ENCODE measurements at places on chromosomes 7 and 10. TPM values are rescaled to one million over a fixed set of nuclear protein-coding genes. Genes with fewer than 3 reads are reported as not detected.

CYP3A5 gene
- polyA plus RNA-seq = 1.2 TPM

NXPH1 gene
- polyA plus RNA-seq = 0.37 TPM

DNA sequence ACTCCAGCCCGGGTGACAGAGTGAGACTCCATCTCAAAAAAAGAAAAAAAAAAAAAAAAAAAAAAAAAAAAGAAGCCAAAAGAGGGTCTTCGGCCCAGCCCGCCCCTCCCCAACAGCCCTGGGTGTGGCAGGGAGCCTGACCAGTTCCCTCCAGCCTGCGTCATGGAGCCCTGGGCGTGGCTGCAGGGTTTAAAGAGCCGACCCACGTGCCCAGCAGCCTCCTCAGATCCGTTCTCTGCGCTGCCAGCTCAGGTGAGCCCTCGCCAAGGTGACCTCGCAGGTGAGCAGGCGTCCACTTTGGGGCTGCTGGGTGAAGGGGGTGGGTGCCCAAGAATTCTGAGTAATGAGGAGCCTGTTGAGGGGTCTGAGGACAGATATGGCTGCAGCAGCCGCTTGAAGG lies at the start of gene FXYD4:
Gene FXYD4 (plus strand): TSS at position 219 of the 400 bp plus-strand sequence. CDS start 2,111 bp downstream, outside the sequence.
- DNase-seq = no peak

GRCh38 chr7:50397971-50398324 lies 52.2 kb downstream of the FIGNL1 start:
- DNase-seq = no peak

DNA sequence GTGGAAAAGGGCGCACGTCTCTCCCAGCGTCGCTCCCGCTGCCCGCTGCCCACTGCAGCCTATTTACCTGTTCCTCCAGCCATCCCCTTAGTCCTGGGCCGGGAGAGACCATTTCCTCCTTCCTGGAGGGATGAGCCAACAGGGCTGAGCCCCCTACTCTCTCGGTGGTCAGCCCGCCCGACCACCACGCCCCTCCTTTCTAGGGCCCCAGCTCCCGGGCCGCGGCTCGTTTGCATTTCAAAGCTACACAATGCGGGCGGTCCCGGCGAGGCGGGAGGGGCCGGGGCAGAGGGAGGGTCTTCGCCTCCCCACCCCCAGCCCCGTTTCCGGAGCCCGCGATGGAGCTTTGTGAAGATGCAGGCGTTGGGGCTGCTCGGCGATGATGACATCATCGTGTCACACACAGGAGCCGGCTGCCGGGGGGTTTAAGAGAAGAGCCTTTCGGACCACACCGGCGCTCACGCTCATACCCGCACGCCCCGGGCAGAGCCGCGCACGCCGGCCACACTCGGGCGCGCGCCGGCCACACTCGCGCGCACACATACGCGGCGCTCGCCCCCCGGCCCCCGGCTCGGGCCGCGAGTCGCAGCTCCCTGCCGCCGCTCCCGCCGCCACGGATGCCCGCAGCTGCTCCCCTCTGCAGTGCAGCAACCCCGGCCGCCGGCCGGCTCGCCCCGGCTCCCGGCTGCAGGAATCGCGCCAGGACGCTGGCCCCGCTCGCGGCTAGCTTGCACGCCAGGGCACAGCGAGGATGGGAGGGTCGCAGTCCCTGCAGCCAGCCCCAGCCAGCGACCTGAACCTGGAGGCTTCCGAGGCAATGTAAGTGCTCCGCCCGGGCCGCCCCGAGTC lies 107.7 kb upstream of the BTBD16 start:
- no peak for DNase-seq

DNA sequence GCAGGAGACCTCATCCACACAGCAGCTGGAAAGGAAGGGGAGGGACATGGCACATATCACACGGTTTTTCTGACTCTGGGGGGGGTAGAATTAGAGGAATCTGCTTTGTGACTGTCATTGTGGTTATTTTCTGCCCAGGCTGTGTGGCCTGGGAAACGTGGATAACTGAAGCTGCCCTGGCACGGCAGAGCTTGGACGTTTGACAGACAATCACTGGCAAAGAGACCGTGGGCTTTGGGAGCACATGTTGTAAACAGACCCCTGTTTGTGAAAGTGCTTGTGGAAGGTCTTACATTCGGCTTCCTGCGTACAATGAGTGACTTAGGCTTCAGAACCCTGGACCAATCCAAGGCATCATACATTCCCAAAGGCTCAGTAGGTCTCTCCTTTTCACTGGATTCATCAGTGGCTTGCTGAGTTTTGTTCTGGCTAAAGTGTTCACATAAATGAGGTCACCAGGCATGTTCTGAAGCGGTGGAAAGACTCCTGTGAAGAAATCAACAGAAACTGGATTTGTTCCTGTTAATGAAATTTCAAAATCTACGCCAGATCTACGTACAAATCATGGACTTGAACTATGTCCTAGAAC lies 188.2 kb downstream of the TEX36 start:
- no peak for DNase-seq

DNA sequence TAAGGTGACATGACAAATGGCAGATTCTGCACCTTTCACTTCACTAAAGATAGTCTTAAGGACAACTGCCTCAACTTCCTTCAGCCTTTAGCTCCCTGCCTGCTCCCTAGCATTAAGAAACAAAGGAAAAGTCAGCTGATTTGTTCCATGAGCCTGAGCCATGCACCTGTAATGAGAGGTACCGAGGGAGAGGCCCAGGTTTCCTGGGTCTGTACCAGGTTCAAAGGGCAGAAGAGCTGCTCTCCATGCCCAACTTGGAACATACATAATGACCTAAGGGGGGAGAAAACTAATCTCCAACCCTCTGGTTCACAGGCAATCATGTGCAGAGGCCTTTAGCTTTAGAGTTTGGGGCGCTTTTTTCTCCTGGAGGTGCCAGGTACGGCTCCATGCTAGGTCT lies 111.2 kb downstream of the JAZF1 start:
- no peak for DNase-seq

- no peak for DNase-seq
Measured at GRCh38 chr10:70441161-70441894, at the start of gene NODAL. Gene NODAL, minus strand, starts transcription at chr10:70441681. Its CDS starts 14 bp downstream, at chr10:70441667.

DNA sequence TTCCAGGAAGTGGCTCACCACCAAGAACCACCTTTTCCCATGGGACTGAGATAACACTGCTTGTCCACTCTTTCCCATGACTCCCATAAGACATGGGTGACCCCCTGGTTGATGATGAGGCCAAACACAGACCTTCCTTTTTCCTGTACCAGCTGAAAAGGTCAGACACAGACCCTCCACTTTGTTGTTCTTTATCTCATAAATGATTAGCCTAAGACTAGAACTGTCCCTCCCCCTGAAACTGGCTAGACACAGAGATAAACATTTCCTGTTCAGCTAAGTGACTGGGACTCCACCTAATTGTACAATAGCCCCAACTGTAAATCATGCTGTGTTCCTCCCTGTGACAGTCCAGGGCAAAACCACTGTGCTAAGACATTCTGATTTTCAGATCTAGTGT lies 8.2 kb upstream of the NRG3 start:
- no peak for DNase-seq

- DNase-seq = no peak
Measured at GRCh38 chr10:4022473-4022872, 237.5 kb upstream of the KLF6 start.

- DNase-seq = no peak
Measured at GRCh38 chr7:75977743-75978142, 16.7 kb downstream of the TMEM120A start.
